ENCODE measurements at places on chromosomes 4 and X.

GRCh38 chrX:64975491-64975890 is 759 bp downstream of the ZC4H2 start:
- DNase-seq, result no peak

GRCh38 chr4:107757864-107758476 is 37.9 kb upstream of the PAPSS1 start:
- DNase-seq, result peak; percentile 54

- peak; percentile 7 for DNase-seq
Observed at GRCh38 chr4:156255230-156256007, 301.8 kb upstream of the CTSO start.

DNA sequence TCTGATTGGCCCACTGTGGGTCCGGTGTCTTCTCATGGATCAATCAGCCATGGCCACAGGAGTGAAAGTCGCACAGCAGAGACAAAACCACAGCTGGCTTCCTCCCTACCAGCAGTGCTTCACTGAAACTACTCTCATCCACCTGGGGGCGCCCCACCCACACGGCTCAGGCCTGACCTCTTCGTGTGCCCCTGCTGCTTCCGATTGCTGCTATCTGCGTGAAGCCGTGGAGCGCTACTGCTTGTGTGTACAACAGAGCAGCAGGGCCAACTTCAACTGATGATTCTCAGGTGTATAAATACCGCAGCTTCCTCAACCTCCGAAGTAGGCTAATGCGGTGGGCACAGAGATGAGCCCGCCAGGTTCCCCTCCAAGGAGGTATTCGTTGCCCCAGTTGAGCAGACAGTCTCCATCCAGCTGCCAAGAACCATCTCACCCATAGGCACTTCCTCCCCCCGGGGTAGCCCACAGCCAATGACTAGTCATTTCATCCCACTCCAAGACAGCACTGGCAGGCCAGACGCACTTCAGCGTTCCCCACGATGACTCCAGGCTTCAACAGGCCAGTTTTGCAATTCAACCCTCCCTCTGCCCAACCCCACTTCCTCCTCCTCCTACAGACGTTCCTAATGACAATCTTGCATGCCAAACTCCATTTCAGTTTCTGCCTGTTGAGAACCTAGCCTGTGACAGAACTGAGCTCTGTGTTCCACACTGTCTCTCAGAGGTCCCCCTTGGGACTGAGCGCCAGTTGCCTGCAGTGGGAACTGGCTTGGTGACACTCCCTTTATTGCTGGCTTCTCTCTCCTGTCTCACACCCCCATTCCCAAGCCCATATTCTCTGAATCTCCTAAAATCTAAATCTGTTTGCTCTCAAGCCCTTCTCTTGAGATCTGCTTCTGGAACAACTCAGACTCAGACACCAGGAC is 41.3 kb upstream of the ATP6AP2 start:
- peak; percentile 70 for DNase-seq

DNA sequence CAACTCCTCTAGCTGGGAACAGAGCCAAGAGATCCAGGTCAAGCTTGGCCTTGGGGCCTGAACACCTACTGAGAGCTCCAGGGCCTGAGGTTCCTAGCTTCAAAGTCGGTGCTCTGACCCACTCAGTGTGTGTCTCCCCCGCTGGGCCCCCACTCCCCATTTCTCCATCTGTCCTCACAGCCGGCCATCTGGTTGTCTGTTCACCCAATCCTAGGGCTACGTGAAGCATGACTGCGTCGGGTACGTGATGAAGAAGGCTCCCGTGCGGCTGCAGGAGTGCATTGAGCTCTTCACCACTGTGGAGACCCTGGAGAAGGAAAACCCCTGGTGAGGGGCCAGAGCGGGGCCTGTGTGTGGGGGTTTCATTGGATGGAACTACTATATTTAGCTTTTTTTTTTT is 12.3 kb downstream of the USP11 start:
- DNase-seq, result no peak

DNA sequence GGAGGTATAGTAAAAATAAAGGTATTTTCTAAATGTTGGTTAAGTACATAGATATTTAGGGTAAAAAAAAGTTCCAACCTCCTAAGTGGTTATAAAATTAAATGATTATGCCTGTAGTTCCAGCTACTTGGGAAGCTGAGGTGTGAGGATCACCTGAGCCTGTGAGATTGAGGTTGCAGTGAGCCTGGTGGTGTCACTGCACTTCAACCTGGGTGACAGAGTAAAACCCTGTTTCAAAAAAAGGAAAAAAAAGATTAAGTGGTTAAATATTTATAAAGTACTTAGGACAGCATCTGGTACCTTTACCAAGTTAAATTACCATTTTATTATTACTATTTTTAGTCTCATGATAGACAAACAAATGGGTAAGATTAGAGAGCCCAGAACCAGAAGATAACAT is 1801.0 kb downstream of the C4orf33 start:
- no peak for DNase-seq

DNA sequence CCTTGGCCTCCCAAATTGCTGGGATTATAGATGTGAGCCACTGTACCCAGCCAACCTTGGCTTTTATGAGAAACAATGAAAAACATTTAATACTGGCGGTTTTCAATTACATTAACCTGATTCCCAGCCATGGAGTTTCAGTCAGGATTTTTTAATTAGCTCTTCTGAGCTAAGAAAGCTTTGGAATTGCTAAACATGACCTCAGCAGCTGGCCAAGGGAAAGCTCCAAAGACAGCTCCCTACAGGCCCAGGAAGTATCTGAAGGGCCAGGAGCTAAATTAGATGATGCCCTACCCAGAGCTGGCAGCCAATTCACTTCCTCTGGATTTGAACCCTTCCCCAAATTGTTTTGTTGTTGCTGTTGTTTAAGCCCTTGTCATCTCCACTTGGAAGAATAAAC is 26.5 kb upstream of the FUNDC1 start:
- peak; percentile 29 for DNase-seq

GRCh38 chrX:129831091-129831885 is 12.4 kb downstream of the ZDHHC9 start:
- DNase-seq, result no peak

DNA sequence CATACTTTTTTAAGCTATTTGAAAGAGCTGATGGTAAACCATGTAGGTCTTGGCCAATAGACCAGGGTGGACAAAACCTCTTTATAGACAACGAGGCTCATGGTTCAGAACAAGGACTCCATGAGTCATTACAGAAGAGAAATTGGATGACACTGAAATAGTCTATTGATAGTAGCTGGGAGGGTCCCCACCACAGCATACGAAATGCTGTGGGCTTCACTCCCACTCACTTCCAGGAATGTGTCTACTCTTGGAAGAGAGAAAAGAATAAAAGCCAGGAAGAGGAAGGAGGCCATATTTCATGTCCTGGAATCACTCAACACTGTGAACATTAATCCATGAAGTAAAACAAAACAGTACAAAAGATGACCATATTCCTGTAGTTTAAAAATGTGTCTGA is 82.3 kb upstream of the MXRA5 start:
- no peak for DNase-seq

GRCh38 chr4:73432169-73433000 is 3.6 kb upstream of the AFP start:
- DNase-seq, result no peak

GRCh38 chrX:30521440-30522182 is 56.0 kb downstream of the TASL start:
- DNase-seq, result peak; percentile 9

DNA sequence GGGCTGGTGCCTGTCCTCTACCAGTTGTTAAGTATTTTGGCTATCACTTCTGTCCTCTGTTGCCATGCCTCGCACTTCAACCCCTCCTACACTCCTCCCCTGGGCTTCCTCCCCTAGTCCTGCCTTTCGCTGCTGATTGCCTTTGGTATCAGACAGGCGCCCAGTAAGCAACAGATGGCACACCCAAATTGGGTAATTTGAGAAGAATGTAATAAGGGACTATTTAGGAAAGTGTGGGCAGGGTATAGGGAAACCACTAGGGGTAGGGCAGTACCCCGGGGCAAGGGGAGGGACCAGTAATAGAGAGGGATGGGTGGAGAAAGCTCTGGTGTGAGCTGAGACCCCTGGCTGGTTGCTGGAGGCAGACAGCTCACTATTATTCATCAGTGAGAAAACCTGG is 172.7 kb upstream of the USP9X start:
- no peak for DNase-seq

All from fibroblast of villous mesenchyme (primary cell).